NCI-H2029 (cell line): ENCODE measurements at places on chromosomes 16 and 17.

GRCh38 chr16:5768445-5768844, 670.9 kb upstream of the EEF2KMT start:
- DNase-seq: no peak

- no peak for DNase-seq
These were observed 52.1 kb upstream of the MYOCD start for GRCh38 chr17:12613566-12613965.

DNA sequence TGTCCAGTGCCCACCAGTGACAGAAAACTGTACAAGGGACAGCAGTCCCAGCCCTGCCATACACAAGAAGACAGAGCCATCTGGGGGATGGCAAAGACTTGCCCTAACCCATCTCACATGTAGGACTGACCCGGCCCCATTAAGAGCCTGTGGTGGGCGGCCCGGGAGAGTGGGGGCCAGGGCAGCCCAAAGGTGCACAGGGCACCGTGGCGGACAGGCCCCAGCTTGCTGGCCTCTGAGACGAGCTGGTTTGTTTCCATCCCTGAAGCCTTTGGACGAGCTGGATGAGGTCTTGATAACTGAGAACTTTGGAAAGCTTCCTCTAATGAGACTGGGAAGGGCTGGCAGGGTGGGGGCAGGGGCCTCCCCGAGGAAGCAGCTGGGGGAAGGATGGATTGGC, 11.0 kb upstream of the RCVRN start:
- DNase-seq: no peak

DNA sequence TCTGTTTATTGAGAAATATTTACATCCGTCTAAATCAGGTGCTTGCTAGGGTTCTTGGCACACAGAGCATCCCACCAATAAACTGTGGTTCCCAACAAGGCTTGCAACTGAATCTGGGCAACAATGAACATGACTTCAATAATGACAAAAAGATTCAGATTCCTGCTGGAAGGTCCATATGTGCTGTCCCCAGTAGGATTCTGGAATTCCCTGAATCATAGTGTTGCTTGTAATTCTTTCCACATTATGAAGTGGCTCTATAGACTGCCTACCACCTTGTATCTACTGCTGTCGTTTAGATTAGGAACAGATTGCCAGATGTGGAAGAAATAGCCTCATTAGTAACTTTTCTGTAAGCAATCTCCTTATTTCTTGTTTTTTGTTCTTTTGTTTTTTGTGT, 265.9 kb downstream of the WWOX start:
- no peak for DNase-seq

GRCh38 chr16:69241926-69242325, 55.0 kb downstream of the SNTB2 start:
- DNase-seq: no peak

DNA sequence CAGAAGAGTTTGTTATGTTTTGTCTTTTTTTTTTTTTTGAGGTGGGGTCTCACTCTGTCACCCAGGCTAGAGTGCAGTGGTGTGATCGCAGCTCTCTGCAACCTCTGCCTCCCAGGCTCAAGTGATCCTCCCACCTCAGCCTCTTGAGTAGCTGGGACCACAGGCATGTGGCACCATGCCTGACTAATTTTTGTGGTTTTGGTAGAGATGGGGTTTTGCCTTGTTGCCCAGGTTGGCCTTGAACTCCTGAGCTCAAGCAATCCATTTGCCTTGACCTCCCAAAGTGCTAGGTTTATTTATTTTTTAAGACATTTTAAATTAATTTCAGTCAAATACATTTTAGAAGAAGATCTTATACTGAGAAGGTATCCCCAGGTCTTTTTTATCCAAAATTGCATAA, 366.7 kb downstream of the KCNJ2 start:
- no peak for DNase-seq

DNA sequence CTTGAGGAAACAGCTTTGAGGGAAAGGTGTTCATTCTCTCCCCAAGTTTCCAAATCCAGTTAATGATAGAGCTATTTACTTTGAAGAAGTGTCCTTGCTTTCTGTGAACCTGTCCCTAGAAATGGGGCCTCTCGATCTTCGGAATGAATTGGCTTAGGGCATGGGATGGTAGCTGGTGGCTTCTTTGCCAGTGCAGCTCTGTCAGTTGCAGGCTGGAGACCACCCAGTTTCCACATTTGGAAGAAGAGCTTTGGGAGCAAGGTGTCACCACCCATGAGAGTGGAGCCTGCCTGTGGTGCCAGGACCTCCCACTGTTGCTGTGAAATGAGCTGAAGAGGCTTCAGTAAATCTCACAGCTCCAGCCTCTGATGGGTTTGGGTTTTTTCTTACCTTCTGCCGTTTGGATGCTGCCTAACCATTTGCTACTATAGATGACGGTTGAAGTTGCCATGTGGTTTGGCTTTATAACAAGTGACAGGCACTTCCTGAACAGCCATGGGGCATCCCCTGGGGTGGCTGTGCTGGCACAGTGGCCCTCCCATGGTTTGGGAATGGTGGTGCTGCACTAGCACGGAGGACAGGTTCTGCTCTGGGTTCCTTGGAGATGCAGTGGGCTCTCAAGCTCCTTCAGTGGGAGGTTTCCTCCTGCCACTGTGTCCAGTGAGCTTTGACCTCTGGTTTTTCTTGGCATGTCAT, 19.5 kb upstream of the SLC5A10 start:
- DNase-seq: no peak

- no peak for DNase-seq
These were observed 129.3 kb downstream of the PHKB start for GRCh38 chr16:47590472-47590871.
